MV-4-11 (cell line): ENCODE measurements at places on chromosomes 13 and 19.

DNA sequence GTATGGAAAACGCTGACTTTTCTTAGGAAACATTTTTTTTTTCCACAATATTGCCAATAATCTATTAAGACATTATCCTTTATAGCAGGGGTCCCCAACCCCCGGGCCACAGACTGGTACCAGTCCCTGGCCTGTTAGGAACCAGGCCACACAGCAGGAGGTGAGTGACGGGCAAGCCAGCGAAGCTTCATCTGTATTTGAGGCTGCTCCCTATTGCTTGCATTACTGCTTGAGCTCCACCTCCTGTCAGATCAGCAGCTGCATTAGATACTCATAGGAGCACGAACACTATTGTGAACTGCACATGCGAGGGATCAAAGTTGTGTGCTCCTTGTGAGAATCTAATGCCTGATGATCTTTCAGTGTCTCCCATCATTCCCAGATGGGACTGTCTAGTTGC is 793.7 kb downstream of the SLITRK5 start:
- no peak for DNase-seq

- no peak for DNase-seq
Measured at GRCh38 chr13:113841353-113841650, 22.6 kb downstream of the GAS6 start.

DNA sequence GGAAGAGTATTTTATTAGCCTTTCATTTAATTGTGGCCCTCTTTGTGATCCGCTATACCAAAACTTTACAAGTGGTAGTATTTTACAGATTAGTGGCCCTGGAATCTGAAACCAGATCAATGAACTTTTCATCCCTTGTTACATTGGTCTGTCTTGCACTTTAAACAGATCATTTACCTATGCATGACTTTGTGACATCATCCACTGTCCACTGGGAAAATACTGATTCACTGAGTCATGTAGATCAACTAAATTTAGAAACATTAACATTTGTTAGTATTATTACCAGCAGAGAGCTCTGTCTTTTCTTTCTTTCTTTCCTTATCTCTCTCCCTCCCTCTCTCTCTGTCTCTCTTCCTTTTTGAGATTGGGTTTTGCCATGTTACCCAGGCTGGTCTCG is 17.5 kb downstream of the PCDH8 start:
- DNase-seq = no peak

DNA sequence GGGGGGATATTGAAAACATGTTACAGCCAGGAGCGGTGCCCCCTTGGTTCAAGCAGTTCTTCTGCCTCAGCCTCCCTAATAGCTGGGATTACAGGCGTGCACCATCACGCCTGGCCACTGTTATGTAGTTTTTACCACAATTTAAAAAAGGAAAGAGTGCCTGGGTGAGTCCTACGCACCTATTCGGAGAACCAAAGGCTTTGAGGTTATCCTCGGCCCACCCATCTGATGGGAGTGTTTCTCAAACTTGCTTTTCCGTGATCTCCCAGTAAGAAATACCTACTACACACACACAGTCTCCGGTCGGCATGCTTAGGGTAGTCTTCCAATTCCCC is 4.2 kb upstream of the GP6 start:
- peak; percentile 76 for DNase-seq

DNA sequence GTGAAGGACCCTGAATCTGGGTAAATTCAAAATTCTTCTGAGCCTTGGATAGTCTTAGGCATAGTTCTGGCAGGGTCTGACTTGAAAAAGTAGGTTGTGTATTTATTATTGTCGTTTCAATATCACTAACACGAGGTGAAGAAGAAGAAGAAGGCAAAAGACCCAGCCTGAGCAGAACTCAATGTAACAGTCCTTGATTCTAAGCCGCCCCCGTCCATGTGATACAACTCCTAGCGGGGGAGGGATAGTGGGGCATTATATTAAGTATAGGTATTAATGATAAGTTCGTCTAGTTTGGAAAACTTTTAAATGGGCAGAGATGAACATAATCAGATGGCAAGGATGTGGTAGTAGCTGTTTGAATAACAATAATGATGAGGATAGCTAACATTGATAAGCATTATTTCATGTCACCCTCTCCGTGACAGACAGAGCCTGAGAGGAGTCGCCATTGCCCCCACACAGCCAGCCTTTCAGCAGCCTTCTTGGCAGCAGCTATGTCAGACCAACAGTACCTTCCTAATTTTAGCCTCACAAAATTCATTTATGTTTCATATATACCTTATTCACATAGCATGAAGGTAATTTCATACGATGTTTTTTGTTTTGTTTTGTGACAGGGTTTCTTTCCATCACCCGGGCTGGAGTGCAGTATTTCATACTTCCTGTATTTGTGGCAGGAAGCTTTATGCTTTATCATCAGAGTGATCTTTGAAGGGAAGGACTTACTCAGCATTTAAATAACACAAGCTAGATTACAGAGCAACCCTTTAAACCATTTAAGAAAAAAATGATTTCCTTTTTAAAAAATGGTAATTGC is 64.4 kb upstream of the NPAS1 start:
- DNase-seq = peak; percentile 73

DNA sequence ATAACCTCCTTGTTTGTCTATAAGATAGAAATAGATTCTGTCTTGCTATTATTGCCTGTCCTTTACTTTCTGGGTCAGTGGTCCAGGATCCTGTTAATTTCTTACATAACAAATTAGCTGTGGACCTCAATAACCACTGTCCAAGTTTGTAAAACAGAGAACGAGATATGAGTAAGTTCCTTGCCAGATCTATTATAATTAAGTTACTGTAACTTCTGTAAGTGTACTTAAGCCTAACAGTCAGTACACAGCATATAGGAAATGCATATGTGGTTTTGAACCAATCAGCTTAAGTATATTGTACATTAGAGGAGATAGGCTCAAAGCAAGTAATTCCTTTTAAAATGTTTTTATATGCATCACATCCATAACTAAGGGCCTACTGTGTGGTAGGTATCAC is 34.9 kb downstream of the HTR2A start:
- peak; percentile 9 for DNase-seq
